ENCODE measurements at places on chromosomes 11 and 22.

DNA sequence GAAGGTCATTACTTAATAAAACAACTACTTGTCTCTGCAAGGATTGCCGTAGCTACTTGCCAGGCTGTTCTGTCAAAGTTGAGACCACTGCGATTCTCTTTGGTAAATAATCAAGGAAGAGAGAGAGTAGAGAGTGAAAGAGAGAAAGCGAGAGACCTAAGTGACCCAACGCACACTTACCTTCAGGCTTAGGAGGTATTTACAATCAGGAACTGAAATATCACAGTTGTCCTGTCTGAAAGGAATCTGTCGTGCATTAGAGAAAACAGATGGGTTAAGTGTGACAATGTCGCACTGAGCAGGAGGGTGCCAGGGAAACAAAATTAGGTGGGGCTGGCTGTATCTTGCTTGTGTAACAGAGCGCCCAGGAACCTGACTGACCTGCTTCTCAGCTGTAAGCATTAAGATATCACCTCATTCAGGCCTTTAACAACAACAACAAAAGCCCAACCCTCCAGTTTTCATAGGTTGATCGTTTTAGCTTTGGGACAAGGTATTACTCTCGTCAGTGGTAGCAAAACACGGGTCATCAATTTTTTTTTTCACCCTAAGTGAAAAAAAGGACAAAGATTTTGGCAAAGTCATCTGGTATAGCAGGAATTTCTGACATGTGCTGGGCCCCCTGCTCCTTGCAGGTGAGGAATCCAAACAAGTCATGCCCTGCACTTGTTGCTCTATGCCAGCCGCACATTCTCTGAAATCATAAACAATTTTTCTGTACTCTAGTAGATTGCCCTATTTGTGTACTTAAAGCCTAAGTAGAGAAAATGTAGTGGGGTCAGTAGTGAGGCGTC is at the start of gene MUC15:
MUC15 (minus strand) TSS at position 403 of the 794 bp plus-strand sequence. CDS start 5,169 bp downstream, outside the sequence.
- no peak for DNase-seq

DNA sequence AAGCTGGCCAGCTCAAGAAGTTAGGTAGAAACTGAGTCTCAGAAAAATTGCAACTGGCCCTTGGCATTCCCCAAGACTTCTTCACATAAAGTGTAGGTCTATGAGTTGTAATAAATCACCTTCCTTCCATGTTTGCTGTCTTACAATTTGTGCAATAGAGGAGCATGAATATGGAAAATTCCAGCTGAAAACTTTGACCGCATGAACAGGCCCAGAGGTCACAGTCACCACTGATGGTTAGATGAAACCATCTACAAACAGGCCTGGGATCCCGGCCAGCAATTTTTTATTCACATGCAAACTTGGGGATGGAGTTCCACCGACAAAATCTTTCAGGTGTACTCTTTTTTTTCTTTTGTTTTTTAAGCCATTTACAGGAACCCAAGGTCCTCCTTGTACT is 88.1 kb downstream of the SERGEF start:
- DNase-seq = no peak

- no peak for DNase-seq
Observed at GRCh38 chr11:83272627-83273026, 13.5 kb downstream of the CCDC90B start.

DNA sequence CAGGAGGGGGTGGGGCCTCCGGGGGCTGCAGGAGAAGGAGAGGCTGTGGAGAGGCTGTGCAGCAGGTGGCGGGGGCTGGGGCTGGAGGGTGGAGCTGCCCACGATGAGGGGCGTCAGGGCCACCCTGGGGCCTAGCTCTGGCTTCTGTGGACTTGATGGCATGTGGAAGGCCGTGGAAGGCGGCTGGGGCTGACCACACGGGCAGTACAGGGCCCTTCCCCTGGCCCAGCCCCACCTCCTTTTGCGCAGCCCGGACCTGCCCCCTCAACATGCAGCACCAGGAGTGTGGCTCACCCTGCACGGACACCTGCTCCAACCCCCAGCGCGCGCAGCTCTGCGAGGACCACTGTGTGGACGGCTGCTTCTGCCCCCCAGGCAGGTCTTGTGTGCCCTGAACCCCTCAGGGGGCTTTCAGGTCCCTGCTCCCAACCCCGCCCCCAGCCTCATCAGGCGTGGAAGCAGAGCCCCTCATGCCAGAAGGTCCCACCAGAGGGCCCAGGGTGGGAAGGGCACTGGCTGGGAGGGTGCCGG is 6.1 kb downstream of the MUC5B start:
- no peak for DNase-seq

- no peak for DNase-seq
Observed at GRCh38 chr22:45686836-45687235, 15.2 kb downstream of the ATXN10 start.

DNA sequence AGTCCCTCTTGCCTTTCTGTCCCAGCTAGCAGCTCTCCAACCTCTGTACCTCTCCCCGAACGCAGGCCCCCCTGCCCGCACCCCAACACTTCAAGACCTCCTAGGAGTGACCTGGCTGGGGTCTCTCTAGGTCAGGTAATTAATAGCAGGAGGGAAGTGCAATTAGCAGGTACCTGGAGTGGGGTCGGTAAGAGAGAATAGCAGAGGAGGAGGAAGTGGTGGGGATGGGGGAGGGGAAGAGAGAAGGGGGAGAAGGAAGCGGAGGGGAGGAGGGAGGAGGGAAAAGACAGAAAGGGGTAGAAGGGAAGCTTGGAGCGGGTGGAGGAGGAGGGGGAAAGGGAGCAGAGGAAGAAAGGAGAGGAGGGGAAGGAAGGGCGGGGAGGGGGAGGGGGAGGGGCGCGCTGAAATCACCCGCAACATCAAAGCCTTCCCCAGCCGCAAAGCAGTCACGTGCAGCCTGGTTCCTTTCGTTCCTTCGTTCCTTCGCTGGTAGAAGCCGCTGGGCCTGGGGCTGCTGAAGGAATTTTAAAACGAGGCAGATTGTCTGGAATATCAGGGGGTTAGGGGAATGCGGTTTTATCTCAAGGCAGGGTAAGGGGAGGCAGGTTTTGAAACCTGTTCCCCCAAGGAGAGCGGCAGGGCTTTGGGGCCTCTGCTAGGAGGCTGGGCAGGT is 29.3 kb upstream of the TCF20 start:
- peak; percentile 69 for DNase-seq

DNA sequence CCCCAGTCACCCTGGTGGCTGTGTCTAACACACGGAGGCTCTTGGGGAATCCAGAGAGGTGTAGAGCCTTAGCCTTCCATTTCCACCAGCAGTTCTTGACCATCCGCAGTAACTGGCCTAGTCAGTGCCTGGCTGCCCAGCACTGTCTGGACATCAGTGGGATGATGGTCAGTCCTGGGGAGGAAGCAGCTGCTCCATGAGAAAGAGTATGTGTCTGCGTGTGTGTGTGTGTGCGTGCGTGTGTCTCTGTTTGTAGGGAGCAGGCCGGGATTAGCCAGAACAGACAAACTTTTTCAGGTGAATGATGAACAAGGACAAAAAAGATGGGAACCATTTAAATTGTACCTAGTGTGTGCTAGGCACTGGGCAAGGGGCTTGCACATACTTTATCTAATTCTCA is 109.3 kb upstream of the SYT13 start:
- DNase-seq = no peak
